ENCODE measurements at places on chromosomes 4 and X. TPM values are rescaled to one million over a fixed set of nuclear protein-coding genes. Genes with fewer than 3 reads are reported as not detected.

TMPRSS11D gene
- not detected for total RNA-seq

TSPAN7 gene
- total RNA-seq = 2.9 TPM

ADRA2C gene
- total RNA-seq = 11.0 TPM

ARAF gene
- total RNA-seq = 45.2 TPM

Data from A549 treated with CORT108297 at 1 μM for 4 hours (cell line).